RCC 7860 (cell line): ENCODE measurements at places on chromosomes 16 and 17.

GRCh38 chr16:31535737-31536136, 8.0 kb downstream of the AHSP start:
- no peak for DNase-seq

GRCh38 chr17:82051776-82052637, at the start of the genes GPS1 and RFNG:
Gene GPS1 (plus strand): TSS chr17:82051898. CDS start chr17:82051932, 34 bp downstream.
Gene RFNG (minus strand): TSS chr17:82051811. CDS start chr17:82051766, 45 bp downstream.
- peak; percentile 29 for DNase-seq

GRCh38 chr17:44209786-44210341, 9.6 kb downstream of the UBTF start:
- DNase-seq = peak; percentile 33

- DNase-seq = no peak
These were observed 27.9 kb upstream of the JPT2 start for GRCh38 chr16:1650131-1650530.

- no peak for DNase-seq
These were observed 2.9 kb downstream of the RGS11 start for GRCh38 chr16:272633-273546.

DNA sequence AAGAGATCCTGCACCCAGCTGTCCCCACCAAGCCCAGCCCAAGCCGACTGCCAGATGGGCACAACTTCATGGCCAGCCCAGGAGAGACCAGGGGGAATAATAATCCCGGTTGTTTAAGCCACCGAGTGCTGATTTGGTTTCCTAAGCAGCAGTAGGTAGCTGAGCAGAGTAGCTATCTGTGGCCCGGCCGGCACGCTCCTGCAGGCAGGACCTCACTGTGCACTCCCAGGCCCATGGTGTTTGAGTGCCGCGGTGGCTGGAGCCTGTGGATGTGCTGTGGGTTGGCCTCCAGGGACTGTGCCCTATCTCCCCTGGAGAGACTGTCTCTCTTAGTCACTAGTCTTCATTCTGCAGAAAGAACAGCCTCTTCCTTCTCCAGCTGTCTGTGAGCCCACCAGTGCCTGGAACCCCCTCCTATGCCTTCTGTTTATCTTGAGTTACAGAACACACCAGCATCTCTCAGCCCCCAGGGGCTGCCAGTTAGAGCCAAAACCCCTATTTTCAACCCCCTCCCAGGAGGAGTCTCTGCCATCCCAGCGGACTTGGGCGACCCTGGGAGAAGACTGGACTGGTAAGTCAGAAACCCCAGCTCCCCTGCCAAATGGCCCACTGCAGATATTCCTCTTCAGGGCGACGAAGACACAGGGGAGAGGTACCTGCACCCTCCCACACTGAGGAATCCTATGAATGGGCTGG, 152.0 kb downstream of the SDK2 start:
- DNase-seq = no peak

- no peak for DNase-seq
These were observed 36.3 kb downstream of the MARF1 start for GRCh38 chr16:15606518-15607220.

DNA sequence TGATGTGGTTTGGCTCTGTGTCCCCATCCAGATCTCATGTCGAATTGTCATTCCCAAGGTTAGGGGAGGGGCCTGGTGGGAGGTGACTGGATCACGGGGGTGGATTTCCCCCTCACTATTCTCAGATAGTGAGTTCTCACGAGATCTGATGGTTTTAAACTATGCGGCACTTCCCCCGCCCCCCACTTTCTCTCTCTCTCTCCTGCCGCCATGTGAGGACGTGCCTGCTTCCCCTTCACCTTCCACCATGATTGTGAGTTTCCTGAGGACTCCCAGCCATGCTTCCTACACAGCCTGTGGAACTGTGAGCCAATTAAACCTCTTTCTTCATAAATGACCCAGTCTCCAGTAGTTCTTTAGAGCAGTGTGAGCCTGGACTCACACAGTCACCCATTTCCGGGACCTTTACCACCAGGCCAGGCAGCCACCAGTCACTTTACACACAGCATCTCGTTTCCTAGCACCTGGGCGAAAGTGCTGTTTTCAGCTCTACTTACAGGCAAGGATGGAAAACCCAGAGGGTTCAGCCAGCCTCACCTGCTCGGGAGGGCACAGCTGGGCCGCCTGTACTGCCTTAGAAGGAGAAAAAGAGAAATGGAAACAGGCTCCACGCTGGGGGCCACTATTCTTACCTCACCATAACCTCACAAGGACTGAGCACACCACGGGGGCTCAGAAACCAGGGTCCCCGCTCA, 13.8 kb upstream of the ZC3H18 start:
- DNase-seq = no peak

DNA sequence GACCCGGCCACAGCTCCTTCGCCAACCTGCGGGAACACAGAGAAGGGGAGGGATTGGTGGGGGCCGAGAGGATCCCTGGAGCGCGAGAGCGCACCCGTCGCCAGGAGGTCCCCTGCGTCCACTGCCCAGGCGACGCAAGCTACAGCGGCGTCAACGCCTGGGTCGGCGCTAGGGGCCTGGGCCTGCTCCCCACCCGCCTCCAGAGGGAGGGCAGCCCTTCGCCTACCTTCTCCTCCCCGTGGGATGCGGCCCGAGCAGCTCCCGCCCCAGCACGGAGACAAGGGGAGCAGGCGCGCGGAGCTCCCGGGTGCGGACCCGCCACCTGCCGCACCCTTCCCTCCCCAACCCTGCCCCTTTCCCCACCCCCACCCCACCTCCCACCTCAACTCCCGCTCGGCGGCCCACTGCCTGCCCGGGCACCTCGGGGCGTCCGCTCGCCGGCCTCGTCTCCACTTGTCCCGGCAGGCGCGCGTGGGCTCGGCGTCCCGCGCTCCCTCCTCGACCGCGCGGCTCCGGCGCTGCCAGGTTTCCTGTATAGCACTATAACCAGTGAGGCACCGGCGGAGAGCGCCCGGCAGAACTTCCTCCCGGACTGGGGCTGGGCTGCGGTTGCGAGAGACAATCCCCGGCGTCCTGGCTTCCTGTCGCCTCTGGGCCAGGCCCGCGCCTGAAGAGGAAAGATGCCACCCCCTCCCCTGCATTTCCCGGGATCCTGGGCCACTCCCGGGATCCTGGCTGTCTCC, 119.1 kb upstream of the SMURF2 start:
- DNase-seq = no peak

DNA sequence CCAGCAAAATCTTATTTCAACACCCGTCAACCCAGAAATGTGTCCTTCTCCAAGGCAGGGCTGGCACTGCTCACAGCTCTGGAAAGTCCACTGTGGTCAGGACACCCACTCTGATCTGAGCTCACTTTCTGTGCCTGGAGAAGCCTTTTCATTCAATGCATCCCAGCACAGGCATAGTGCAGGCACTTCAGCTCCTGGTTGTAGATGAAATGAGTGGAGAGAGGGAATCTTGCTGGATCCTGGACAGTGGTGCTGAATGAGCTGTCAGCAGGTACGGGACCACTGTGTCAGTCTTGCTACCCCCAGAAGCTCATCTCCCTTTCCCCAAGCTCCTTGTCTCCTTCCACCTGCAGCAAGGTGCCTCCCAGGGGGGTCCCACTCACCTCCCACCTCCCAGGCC, 86.1 kb upstream of the SALL1 start:
- no peak for DNase-seq

GRCh38 chr16:11082108-11082859, 137.9 kb downstream of the CLEC16A start:
- DNase-seq = no peak

- no peak for DNase-seq
These were observed 14.1 kb downstream of the UTS2R start for GRCh38 chr17:82385559-82386254.

- DNase-seq = no peak
These were observed 2.7 kb downstream of the SHCBP1 start for GRCh38 chr16:46618516-46618915.

DNA sequence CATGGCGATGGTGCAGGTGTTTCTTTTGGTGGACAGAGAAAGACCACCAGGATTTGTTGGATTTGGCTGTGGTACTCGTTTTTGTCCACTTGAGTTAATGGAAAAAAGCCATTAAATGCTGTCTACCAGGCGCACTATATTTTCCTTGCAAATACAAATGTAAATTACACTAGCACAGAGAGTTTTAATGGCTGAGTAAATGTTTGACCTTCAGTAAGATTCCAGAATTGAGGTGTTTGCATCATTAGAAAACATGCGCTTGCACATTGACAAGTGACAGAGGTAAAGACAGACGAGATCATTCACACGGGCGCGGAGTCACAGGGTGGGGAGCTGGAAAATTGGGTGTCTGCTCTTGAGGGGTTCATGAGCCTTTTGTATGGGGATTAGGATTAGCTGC, 53.5 kb upstream of the AKTIP start:
- no peak for DNase-seq

DNA sequence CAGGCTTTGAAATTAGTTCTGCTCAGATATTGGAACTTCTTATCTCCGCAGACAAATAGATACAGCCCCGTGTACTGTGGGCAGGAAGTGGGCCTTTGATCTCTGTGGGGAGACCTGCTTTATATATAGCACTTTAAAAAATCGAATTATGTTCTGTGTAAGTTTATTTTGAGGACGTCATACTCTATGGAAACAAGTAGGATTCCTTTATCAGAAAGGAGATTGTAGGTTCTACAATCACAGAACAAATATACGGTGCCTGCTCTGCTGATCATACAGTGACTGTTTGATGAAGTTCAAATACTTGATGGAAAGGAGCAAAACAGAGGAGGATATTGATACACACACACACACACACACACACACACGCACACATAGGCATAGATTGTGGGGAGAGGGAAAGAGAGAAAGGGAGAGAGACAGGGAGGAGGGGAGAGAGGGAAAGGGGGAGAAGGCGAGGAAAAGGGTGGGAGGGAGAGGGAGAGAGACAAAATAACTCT, 14.7 kb upstream of the TMEM220 start:
- DNase-seq = no peak

GRCh38 chr17:68734187-68734900, 133.2 kb upstream of the FAM20A start:
- DNase-seq = no peak

GRCh38 chr17:6408735-6409134, 26.2 kb downstream of the AIPL1 start:
- DNase-seq = no peak

DNA sequence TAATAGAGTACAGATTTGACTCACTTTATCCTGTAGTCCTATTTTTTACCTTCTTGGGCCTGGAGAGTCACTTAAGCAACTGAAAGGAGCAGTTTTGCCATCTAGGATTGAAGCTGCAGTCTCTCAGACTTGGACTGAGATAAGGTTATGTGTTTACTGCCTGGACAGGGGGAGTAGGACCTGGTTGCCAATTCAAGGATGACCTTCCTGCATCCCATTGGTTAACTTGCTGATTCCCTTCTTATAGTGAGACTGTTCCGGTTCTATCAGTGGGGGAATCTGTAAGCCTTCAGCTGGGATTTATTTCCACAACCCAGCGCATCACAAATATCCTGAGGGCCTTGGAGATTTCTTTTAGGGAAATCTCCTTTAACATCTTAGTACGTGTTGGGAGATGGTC, 2.9 kb downstream of the UBN1 start:
- no peak for DNase-seq

DNA sequence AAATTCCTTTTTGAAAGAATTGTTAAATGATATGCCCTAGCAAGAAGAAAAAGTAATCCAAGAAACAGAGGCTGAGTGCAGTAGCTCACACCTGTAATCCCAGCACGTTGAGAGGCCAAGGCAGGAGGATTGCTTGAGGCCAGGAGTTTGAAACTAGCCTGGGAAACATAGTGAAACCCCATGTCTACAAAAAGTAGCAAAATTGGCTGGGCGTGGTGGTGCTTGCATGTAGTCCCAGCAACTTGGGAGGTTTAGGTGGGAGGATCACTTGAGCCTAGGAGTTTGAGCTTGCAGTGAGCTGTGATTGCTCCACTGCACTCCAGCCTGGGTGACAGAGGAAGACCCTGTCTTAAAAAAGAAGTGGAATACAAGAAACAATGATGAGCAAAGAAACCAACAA, 56.1 kb downstream of the NT5M start:
- no peak for DNase-seq

- no peak for DNase-seq
These were observed 581 bp downstream of the CD68 start for GRCh38 chr17:7579834-7580603.

DNA sequence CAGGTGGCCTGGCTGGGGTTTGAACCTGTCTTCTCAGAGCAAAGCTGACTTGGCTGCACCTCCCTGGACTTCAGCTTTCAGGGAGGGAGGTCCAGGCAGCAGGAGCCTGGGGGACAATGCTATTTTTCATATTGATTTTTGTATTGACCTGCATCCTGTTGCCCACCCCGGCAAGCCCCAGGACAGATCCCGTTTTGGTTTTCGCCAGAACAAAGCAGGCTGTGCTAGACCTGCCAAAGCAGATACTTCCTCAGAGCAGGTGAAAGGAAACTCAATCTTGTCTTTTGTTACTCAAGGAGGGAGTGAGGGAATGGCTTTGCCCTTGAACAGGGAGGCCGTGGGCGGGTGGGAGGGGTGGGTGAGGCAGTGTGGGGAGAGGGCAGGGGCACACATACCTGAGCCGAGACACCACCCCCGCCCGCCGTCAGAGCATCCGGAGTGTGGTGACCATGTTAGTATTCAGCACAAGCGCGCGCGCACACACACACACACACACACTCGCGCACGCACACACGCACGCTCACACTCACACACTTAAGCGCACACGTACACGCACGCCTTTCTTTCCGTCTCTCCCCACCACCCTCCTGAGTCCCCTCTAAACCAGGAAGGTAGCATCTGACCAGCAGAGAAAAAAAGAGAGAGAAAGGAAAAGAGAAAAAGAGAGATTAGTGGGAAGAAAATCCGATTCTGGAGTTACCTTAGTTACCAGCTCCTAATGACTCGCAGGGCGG, 59.5 kb downstream of the RAI1 start:
- DNase-seq = no peak

DNA sequence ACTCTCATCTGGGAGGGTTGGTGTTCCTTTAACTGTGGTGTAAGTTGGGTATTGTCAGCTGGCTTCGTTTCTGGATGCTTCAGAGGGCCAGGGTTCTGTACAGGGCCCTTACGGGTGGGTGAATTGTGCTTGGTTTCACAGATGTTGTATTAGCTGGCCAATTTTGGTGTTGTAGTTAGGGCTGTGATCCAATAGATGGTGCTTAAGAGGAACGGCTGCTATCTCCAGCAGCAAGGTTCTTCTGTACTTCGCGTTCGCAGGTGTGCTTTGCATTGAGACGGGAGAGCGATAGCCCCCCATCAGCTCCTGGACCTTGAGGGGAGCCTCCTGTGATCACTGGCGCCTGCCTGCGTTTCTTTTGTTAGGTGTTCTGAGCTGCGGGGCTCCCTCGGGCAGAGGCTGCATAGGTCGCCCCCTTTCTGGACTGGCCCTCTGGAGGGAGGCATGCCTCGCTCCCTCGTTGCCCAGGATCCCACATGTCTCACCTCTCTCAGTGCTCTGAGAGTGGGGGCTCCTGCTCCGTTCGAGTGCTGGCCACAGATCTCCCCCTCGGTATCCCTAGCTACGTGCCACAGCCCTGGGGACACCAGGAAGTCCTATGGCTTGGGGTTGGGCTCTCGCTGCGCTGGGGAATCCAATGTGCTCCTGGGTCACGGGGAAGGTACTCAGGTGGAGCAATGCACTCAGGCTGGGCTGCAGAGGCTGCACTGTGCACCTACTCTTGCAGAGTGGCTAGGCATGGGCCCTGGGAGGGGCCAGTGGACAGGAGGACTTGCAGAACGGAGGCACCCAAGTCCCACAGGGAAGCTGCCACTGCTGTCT, 837 bp upstream of the PRDM7 start:
- DNase-seq = no peak
